ENCODE measurements at places on chromosomes 3 and 15.

- no peak for DNase-seq
Measured at GRCh38 chr3:143040261-143040879, 39.0 kb downstream of the U2SURP start.

GRCh38 chr15:65824031-65824743, 32.1 kb upstream of the DENND4A start:
- no peak for DNase-seq

DNA sequence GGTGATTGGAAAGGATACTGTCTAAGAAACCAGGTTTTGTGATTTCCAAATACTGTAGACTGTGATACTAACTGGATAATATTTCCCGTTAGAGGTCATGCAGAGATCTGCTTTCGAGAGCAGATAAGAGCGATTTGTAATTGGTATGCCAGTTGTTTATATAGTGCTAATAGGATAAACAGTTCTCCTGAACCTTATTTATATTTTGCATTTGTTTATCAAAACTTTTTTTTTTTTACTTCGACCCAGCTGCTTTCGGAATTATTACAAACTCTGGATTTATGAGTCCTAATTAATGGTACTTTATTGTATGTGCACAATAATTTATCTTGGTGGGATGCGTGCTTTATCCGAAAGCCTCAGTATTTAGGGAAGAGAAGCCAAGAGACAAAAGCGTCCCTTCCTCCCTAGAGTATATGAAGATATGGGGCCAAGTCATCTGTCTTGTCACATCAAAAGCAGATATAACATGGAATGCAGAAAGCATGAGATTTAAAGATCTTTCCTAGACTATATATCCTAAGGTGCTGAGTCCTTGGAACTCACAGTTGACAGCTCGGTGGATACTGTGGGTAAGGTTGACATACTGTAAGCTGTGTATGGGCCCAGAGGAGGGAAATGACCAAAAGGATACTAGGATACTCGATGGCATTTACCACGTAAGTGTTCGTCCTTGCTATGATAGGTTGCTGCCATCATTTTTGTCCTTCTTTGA, 62.2 kb downstream of the SMAD6 start:
- no peak for DNase-seq

- no peak for DNase-seq
Measured at GRCh38 chr3:173799060-173799816, 401.7 kb downstream of the NLGN1 start.

DNA sequence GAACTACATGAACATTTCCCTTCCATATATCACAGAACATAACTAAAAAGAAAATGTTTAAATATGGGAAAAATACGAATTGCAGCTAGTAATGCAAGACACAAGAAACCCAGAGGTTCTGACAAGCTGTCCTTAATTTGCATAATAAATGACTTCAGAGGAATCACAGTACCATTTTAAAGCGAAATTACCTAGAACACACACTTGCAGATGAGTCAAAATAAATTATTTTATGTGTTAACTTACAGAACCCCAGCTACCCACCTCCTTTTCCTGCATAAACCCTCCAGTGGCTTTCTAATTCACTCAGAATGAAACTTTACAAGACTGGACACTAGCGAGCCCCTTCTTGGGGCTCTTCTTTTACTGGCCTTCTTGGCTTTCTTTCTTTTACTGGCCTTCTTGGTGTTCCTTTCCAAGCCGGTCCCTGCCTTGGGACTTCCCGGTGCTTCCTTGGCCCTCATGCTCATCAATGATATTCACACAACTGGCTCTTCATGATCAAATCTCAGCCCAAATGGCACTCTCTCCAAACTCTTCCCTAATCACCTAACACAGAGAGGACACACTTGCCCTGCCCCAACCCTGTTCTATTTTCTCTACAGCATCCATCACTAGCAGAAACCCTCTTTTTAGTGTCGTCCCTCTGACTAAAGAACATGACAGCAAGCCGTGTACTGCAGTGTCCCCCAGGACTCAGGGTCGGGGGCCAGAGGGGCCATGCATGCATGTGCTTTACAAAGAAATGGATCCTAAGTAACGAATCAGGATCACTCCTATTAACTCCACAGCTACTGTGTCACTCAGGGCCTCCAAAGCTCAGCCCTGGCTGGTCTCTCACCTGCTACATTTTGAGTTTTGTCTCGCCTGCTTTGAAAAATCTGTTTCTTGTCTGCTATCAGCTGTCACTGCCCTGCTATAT, 4.8 kb downstream of the CHSY1 start:
- no peak for DNase-seq

DNA sequence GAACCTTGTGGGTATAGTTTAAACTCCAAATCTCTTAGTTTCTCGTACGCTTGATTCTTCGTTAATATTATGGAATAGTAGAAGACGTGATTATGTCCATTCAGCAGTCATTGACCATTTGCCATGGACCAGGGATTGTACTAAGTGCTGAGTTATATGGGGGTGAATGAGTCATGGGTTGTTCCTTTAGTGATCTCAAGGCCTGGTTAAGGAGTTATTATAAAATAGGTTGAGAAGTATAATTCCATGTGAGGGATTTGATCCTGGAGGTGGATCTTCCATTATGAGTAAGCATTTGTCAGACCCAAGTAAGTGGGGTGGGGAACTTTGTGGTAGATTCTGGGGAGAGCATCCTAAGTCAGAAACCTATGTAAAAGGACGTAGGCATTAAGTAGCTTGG, 15.4 kb downstream of the NR2C2 start:
- peak; percentile 30 for DNase-seq

- no peak for DNase-seq
Measured at GRCh38 chr15:63837032-63837431, 3.3 kb upstream of the HERC1 start.

GRCh38 chr3:187985647-187986046, 168.3 kb upstream of the LPP start:
- DNase-seq: no peak

- no peak for DNase-seq
Measured at GRCh38 chr3:187758318-187758955, 13.2 kb upstream of the BCL6 start.

- peak; percentile 88 for DNase-seq
Measured at GRCh38 chr3:195131176-195131575, 139.8 kb downstream of the XXYLT1 start.

DNA sequence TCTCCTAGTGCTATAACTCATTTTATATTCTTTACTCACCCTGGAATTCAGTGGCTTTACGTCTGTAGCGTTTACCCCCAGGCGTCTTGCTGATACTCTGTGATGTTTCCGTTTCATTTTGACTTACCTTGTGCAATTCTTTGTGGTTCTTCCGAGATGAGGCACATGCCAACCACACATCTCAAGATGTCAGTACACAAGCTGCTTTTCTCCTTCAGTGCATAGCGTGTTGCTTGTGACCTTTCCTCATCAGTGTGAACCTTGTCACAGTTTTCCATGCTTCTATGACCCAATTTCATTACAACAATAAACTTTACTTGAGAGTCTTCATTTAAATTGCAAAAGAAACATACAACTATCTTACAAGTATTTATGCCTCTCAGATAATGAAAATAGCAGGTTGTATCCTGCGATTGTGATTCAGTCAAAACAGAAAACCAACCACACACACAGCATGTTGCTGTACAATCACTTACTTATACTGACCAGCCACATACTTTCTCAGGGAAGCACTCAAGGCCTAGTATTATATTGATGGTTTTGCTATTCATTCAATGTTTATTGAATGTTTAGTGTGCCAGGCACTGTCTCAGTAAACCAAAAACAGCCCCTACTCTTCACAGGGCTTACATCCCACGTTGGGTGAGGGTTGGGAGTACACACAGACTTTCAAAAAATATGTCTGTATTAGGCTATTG, 4.6 kb upstream of the TBL1XR1 start:
- peak; percentile 93 for DNase-seq

DNA sequence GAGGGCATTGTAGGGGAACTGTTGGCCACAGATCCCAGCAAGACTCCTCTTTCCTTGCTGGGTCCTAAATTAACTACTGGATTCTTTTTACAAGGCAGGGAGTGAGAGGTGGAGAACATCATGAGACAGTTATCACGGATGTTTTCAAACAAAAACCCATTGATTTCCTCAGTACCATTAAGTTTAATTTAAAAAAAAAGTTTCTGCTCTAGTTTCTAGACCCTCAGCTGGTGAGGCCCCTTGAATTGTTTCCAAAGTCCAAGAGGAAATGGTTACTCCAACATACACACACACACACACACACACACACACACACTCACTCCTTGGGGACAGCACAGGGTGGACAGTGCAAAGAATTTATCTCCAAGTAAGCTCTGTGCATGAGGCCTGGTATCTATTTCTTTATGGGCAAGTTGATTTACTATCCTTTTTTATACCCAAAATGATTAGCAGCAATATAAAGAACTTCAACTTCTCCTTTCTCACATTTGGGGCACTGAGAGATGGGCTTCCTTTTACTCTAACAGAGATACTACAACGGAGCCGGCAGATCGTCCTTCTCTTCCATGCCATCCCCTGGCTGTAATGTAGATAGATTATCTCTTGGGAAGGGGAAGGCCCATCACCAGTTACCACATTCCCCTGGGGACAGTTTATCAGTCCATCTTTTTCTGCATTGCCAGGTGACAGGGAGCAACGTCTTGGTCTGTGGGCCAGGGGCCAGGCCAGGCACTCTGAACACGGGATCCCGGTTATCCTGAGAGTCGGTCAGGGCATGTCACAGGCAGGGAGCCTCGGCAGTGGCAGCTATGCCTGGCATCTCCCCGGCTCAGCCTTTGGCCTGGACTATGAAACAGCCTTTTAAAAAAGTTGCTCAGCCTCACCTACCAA, 54.7 kb downstream of the CORO2B start:
- no peak for DNase-seq

DNA sequence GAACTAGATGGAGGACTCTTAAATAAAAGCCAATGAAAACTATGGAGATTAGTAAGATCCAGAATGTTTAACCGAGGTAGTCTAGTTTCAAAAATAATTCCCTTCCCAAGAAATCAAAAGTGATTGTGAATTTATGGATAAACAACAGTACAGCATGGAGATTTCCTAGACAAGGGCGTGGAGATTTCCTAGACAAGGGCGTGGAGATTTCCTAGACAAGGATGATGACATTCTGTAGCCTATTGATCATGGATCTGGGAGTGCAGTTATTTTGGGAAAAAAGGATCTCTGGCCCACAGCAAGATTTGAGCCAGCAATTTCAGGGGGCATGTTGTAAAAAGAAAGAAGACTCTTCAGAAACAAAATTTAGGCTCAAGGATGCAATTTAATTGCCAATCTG, 175.3 kb downstream of the RAP2B start:
- DNase-seq: no peak

- no peak for DNase-seq
Measured at GRCh38 chr3:16148783-16149182, 25.7 kb upstream of the GALNT15 start.

DNA sequence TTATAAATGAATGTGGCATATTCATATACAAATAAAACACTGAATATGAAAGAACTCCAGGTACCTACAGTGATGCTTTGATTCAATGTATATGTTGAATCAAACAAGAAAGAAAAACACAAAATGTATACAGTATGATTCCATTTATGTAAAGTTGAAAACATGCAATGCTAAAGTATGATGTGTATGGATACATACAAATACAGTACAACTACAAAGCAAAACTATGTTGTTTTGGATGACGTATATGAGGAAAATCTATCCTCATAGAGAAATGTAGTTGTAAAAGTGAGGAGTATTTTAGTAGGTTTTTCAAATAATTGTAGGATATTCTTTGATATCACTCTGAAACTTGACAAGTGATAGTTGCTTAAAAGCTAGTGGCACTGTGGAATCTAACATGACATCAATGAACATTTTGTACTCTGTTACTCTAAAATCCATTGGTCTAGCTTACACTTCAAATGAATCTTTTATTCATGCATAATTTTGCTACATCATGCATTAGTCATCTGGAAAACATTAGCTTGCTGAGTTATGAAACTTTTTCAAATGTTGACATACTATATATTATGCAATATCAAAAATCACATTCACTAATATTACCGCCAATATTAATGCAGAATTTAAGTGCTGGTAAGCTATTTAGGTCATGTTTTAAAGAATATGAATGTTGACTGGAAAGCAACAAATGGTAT, 278.1 kb upstream of the CHRNA7 start:
- DNase-seq: peak; percentile 14

DNA sequence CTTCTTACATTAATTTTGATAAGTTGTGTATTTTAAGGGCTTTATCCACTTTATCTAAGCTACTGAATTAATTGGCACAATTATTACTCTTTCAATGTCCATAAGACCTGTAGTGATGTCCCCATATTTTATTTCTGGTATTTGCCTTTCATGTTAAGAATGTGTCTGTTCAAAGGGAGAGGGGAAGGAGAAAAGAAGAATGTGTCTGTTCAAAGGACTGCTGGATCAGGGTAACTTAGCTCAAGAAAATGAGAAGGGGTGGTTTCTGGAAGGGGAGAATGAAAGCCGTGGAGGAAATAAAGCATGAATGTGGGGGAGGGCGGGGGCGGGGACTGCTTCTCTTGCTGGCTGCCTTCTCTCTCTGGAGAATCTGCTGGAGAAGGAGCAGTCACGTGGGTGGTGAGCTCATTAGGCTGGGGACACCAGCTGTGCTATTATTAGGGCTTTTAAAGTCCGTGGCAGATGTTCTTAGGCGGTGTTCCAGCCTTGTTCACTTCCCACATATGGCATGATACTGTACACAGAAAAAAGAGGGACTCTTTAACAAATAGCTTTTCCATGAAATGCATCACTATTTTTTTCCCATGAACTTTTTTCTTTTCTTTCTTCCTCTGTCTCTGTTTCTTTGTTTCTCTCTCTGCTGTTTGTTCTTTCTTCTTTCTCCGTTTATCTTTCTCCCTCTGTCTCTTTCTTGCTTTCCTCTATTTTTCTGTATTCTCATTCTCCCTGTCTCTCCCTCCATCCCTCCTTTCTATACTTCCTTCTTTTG, 63.7 kb upstream of the ULK4 start:
- DNase-seq: peak; percentile 78

DNA sequence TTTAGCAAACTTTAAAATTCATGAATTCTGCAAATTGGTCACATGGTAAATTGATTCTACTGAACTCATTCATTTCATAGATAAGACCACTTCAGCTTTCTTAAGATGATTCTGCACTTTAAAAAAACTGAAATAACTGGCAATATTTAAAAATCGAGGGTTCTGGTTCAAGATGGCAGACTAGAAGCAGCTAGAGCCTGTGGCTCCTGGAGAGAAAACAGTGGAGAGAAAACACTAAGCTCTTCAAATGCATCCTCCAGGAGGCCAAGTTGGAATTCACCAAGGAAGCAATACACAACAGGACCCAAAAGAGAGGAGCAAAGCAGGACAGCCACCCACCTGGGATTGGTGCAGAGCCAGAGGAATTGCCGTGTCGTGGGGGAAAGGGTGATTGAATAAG, 132.1 kb downstream of the SPATA16 start:
- no peak for DNase-seq

GRCh38 chr3:5041315-5041714, 62.1 kb downstream of the BHLHE40 start:
- no peak for DNase-seq
